Calu3 (cell line): ENCODE measurements at places on chromosomes 2 and 18. TPM values are rescaled to one million over a fixed set of nuclear protein-coding genes. Genes with fewer than 3 reads are reported as not detected.

GRCh38 chr2:40039549-40039948, 260.5 kb upstream of the THUMPD2 start:
- DNase-seq, result no peak

DNA sequence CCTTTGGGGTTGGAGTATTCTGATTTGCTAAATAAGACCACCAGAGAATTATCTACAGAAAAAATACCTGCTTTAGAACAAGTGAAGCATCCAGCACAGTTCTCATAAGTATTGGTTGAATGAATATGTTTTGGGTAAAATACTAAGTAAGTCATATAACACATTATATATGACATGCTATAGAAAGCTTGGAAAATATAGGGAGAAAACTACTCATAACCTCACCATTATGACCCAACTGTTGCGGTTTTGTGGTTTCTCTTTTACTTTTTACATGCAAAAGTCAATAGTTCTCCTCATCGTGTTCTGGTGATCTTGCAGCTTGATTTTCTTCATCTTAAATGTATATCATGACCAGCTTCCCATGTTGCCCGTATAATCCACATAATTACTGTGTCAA, 66.2 kb downstream of the DIPK1C start:
- no peak for DNase-seq

DNA sequence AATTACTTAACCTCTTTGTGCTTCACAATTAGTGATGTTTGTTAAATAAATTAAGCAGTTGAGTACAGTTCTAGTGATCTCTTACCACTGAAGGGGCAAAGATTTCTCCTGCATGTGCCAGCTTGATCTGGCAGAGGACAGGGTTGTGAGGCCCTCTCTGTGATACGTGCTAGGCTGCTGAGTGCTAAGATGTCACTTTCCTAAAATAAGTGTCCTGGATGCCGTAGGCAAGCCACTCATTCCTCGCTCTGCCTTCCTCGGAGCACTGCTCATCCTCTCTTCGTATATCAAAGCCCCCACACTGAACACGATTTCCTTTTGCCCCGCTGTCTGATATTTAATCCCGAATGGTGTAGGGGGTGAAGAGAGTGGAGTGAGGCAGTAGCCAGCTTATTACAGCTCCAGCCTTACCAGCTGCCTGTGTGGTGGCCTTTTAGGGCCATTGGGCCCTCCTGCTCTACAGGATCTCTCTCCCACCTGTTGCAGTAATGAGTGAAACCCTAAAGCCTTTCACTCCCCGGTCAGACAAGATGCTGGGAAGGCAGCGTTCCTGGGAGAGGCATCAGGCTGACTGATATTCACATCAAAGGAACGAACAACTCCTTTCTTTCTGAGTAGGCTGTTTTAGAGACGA, 40.5 kb downstream of the PTPRM start:
- no peak for DNase-seq

- DNase-seq, result peak; percentile 74
Measured at GRCh38 chr2:184646177-184646576, 47.8 kb downstream of the ZNF804A start.

DNA sequence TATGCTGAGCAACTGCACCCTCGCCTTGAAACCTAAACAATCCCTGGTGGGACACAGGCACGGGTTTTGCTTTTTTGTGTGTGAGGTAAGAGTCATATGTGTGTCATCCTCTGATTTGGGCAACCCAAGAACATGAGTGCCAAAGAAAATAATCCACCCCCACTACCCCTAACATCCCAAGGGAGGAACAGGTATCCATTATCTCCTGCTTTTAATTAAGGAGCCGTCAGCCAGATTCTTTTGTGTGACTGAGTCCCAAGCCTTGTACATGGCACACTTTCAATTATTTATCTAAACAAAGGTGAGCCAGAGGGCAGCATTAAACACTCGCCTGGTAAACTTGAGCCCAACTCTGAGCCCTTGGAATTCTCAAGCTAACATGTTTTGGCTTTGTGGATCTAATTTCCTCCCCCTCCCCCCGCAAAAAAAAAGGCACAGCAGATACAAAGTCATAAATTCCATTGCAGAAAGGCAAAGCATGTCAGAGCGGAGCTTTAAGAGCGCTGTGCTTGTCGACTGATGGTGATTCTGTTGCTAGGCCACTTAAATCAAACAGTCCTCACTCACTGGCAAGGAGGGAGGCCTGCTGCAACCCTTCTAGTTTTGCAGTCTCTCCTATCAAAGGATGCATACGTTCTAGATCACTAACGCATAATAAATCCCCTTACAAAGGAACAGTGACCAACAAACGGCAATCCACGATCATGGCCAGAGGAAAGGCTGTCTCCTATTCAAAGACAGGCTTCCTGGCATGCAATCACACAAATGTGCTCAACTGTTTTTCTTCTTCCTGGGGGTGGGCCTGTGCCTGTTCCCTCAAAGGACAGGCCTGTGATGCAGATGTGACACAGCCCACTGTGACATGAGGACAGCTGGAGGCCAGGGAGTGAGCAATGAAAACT, 143.5 kb upstream of the LMAN1 start:
- no peak for DNase-seq

DNA sequence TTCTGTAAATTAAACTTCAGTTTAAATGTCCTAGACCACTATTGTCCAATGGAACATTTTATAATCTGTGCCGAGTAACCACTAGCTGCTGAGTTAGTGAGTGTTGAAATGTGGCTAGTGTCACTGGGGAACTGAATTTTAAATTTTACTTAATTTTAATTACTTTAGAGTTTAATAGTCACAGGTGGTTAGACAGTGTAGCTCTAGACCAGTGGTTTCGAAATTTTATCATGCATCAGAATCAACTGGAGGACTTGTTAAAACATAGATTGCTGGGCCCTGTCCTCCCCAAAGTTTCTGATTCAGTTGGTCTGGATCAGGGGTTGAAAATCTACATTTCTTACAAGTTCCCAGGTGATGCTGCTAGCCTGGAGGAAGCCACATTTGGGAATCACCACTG, 110.4 kb downstream of the FMNL2 start:
- DNase-seq, result no peak

DNA sequence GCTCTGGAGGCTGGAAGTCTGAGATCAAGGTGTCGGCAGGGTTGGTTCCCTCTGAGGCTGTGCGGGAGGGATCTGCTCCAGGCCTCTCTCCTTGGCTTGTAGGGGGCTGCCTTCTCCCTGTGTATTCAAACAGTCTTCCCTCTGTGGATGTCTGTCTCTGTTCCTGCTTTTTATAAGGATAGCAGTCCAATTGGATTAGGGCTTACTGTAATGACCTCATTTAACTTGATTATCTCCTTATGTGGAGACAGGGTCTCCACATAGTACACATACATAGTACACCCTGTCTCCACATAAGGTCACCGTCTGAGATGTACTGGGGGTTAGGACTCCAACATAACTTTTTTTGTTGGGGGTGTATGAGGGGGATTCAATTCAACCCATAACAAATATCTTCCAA, 30.5 kb downstream of the TCF7L1 start:
- no peak for DNase-seq

GRCh38 chr2:73939419-73939818, 12.7 kb downstream of the DGUOK start:
- no peak for DNase-seq

- DNase-seq, result no peak
Measured at GRCh38 chr2:217192366-217192765, 332.5 kb upstream of the TNP1 start.

DNA sequence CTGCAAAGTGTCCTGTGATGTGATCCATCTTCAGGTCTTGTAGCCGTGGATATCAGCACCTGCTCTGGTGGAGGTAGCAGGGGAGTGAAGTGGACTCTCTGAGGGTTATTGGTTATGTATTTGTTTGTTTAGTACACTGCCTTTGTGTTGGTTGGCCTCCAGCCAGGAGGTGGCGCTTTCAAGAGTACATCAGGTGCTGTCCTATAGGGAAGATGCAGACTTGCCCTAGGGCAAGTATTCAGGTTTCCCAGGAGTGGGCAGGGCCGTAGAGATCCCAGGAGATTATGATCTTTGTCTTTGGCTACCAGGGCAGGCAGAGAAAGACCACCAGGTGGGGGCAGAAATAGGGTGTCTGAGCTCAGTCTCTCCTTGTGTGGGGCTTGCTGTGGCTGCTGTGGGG, 411.8 kb downstream of the SOX11 start:
- DNase-seq, result peak; percentile 63

DNA sequence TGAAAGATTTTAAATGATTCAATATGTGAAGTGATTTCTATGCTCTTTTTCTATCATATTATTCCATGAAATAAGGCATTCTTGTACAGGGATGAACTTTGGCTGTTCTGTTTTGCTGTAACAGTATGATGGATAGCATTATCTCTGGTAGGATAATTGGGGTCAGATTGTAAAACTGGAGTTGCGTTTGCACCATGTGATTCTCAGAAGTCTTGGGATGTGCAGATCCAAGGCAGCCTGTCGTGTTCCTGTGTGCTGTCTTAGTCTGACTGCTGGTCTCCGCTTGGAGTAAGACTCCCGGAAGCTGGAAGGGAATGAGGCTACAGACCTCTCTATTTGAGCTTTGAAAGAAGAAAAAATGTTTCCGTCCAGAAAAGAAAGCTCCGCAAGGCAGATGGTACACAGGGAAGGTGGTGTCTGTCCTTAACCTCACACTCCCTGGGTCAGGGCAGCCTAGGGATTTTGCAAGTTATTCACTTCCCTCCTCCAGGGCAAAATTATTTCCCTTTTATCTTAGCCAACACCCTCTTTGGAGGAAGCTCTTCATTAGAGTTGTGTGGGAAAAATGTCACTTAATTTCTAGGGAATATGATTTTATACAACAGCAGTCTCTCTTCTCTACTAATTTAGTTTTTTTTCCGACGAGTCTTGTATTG, 250.6 kb downstream of the PTPRM start:
- DNase-seq, result no peak

DNA sequence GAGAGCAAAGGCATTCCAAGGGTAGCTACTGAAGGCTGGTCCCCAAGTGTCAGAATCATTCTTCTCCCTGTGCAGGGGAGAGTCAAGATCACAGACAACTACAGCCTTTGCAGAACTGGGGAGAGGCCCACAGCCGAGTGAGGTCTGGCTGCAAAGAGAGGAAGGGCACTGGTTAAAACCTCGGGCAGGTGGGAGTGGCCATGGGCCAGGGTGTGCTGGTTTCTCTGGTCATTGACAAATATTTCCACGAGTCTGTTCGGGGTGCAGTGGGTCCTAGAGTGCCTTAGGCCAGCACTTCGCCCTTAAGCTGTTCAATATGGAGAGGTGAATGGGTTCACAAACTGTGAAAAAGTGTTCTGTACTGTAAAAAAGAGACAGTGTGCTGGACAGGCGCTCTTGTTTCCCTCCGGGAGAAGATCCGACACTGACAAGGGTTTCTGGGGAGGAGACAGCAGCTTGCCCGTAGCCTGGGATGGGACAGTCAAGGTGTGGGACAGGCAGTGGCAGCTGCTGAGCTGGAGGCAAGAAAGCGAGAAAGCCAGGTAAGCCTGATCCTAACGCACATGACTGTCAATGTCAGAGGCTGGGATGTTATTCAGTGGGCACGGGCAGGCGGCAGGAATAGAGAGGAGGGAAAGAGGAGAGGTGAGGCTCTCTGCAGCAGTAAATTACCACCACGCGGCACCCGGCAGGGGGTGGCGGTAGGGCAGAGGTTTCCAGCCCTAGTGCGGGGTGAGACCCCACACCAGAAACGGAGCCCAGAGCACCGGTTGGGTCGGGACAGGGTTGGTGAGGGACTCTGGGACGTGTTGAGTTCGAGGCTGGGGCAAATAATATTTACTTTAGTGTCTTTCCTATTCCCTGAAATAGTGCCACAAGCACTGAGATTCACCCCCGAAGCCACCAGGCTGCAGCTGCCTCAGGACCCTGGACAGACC, 2.0 kb downstream of the NPPC start:
- DNase-seq, result no peak

DNA sequence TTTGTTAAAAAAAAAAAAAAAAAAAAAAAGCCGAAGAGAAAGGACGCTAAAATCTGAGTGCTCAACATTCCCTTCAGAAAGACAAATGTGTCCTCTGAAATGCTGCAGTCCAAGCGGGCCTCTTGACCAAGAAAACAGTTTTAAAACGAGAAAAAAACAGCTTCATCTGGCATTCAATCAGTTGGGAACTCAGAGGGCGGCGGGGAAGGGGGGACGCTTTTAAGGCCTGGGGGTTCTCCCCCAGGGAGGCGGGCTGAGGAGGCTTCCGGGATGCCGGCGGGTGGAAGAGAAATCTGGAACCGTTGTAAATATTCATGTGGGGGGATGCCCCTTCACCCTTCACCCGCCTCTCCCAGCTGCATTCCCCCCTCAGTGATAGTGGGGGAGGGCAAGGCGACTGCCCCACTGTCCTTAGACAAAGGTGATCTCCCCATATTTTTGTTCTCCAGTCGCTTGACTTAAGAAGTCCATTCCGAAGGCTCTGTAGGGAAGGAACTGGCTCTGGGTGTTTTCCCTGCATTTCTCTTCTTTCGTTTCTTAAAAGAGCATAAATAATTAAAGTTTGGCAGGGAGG, 3.3 kb upstream of the HOXD11 start:
- no peak for DNase-seq

DNA sequence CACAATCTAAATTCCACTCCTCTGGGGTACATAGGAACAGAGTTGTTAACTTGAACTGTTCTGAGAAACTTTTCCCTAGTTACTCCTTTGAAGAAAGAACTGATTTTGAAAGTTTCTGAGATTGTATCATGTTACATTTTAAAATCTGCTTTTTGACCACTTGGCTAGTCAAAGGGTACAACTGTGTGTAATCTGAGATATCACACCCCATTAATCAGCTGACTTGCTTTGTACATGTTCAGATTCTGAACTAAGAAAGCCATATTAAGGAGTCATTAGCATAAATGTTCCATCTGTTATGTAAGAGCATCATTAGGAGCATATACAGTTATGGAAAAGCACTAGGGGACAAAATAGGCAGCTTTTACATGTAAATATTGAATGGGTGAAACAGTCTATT, 3.8 kb upstream of the WDR35 start:
- DNase-seq, result no peak

GRCh38 chr18:79988071-79988450, 302 bp downstream of the TXNL4A start:
- peak; percentile 54 for DNase-seq

- DNase-seq, result no peak
Measured at GRCh38 chr2:122239440-122239839, 484.0 kb downstream of the TSN start.

- no peak for DNase-seq
Measured at GRCh38 chr2:25123682-25124081, 44.7 kb downstream of the POMC start.

GRCh38 chr18:55981712-55982475, 393.9 kb upstream of the TCF4 start:
- DNase-seq, result no peak

SNTG2 gene
- not detected in 2 replicates for total RNA-seq

SRSF7 gene
- total RNA-seq, result 184 and 203 TPM in 2 replicates

SP9 gene
- not detected in 2 replicates for total RNA-seq

REG3G gene
- total RNA-seq, result not detected in 2 replicates

SCRN3 gene
- total RNA-seq, result 25.6 and 31.5 TPM in 2 replicates

PID1 gene
- total RNA-seq, result 0.24 and 0.31 TPM in 2 replicates

TMEM178A gene
- 0.50 and 2.1 TPM in 2 replicates for total RNA-seq

AQP12A gene
- total RNA-seq, result not detected in 2 replicates
